Activated CD4-positive, alpha-beta T cell treated with anti-CD3 and anti-CD28 coated beads for 4 hours (primary cell): ENCODE measurements at places on chromosomes 3 and 15.
A peak's percentile ranks its signal among the peaks of the same experiment; 100 is the strongest.

DNA sequence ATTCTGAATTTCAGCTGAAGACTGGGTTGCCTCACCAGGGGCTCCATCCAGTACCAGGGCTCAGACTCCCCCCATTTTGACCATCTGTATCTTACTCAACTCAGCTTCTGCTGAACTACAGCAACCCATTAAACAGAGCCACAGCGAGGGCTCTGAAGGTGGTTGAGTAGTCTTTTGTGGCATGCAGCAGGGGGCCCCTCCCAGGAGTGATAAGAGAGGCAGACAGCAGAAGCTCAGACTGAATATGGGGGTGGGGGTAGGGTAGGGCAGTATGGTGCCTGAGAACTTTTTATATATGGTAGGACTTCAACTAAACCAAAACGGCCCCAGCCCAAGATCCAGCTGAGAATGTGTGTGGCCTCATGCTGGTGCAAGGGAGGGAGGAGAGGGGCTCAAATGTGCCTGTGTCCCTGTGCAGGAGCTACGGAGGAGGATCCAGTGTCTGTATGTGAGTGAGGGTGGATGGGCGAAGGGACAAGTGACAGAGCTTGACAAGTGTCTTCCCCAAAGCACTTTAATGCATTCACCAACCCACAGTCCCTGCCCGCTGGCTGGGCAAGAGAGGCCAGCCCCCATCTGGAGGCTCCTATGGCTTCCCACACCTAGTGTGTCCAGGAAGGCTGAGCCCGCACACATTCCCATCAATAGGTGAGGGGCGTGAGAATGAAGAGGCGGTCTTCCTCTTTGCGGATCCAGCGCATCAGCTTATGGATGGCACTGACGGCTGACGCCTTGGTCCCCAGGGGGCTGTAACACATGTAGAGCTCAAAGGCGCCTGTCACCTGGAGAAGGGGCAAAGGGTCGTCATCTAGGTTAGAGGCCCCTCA is 4.9 kb upstream of the MST1R start:
- DNase-seq = no peak

GRCh38 chr15:96027501-96027900 is 303.0 kb upstream of the NR2F2 start:
- DNase-seq = no peak

DNA sequence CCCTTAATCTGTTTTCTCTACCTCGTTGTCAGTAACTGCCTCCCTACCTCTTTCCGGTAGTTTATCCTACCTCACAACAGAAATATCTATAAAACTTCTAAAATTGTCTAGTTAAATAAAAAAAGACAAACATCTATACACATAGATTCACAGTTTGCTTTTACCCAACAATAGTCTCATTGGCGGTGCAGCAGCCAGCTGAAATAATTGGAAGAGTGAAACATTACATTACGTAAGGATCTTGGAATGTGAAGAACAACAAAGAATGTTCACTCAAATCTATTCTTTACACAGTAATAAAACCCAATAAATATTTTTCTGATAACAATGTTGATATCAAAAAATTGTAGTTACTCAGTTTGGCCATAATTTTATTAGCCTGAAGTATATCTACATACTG is 115.5 kb upstream of the ARPP21 start:
- no peak for DNase-seq

- DNase-seq = peak; percentile 31
Measured at GRCh38 chr15:75107908-75108838, 84.8 kb downstream of the PPCDC start.

DNA sequence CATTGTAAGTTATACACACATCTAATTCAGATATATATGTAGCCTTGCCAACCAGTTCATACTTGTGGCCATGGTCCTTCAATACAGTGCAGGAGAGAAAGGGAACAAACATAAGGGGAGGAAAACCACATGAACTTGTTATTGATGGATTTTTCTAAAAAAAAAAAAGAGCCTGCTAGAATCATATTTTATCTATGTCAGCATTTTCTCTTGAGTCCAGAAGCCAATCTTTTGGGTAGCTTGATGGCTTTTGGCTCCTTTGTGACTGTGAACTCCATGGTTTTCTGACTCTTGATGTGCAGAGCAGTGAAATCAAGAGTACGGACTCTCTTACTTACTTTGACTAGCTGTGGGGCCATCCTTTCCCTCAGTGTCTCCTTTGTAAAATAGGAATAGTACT is 197.4 kb upstream of the DPH6 start:
- no peak for DNase-seq

- no peak for DNase-seq
Measured at GRCh38 chr3:188759336-188760005, 412.3 kb upstream of the TPRG1 start.

DNA sequence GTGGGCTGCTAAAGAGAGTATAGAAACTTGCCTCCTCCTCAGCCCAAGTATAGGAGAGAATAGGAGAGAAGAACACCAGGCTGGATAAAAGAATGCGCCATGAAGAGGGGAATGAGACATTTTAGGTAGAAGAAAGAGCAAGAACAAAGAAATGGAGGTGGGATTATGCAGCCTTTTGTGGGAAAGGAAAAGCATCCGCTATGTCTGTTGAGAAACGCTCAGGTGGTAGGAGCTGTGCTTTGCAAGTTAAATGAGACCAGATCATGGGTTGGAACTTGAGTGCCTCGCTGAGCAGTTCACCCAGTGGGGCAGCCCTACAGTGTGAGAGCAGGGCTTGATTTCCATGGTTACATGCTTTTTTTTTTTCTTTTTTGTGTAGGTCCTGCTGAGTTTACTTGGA is 11.5 kb upstream of the RTP1 start:
- no peak for DNase-seq

- DNase-seq = no peak
Measured at GRCh38 chr3:45234250-45234649, 8.2 kb upstream of the TMEM158 start.

- DNase-seq = no peak
Measured at GRCh38 chr3:126406389-126407296, 11.9 kb downstream of the CFAP100 start.

DNA sequence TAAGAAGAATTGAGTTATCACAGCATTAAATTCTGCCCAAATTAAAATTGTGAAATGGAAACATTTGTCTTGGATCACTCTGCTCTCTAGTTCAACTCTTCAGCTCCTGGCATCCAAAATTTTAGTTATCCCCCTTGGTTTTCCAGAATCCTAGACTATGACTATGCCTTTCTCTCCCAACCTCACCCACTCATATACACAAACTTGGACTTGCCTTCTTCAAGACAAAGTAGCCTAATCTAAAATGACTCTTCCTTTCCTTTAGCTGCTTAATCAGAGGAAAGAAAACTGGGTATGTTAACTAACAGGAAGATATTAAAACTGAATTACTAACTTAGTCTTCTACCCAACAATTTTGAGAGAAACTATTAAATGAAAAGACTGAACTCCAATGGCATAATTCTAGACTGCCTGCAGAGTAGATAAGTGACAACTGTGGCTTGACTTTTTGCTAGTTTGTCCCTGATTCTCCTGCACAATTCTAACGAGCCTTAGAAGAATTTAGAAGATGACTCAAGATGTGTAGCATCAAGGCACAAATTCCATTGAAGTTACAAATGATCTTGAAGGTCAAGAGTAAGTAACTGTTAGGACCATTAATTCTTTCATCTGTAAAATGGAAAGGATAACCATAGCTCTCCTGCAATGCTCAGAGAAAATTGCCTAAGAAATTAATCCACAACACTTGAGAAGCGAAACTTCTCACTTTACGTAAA is 5.2 kb upstream of the GOLIM4 start:
- no peak for DNase-seq

DNA sequence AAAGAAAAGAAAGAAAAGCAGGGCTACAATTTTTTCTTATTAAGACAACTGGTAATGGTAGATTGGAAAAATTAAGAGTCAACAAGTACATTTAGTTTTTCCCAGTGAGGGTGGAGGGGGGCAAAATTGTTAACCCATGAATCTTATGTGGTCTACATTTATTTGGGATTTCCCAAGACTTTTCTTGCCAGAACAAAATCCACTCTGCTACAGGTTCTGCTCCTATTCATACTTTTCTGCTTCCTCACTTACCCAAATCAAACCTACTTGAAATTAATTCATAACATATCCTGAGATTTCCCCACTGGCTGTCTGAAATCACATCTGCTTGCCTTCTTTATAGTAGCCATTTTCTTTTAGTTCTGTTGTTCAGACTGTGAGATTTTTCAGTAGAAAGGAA is 41.1 kb downstream of the VGLL3 start:
- DNase-seq = no peak

- no peak for DNase-seq
Measured at GRCh38 chr15:40829115-40829514, 607 bp upstream of the PPP1R14D start.

DNA sequence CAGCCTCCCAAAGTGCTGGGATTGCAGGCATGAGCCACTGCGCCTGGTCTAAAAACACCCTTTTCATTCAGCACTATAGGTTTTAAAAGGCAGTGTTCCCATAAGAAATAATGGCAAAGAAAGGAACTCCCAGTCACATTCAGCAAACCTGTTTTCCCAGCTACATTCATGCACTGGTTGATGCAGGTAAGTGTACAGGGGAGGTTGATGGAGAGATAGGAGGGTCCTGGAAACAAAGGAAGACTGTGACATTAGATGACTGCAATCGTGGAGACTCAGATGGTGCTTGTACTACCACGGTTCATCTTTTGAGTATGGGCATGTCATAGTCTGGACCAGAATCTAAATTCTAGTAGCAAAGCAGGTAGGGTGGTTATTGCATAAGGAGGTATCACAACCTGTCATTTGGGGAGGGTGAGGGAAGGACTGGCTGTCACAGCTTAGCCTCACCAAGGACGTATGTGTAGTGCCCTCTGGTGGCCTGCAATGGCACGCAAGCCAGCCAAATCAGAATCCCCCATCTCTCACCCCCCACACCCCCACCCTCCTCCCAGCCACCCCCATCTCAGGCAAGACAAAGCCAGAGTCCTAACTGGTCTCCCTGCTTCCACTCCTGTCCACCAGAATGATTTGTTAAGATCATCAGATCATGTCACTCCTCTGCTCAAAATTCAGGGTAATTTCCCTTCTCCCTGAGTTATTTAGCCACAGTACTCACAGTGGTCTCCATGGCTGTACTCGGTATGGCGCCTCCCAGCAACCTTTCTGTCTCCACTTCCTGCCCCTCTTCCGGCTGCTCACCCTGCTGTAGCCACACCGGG is 28.8 kb upstream of the UBL7 start:
- DNase-seq = peak; percentile 68

- DNase-seq = no peak
Measured at GRCh38 chr3:180325533-180325932, 276.4 kb upstream of the TTC14 start.

- DNase-seq = no peak
Measured at GRCh38 chr3:194809382-194809781, 123.7 kb downstream of the FAM43A start.

- no peak for DNase-seq
Measured at GRCh38 chr3:120094776-120095225, 554 bp upstream of the GSK3B start.

DNA sequence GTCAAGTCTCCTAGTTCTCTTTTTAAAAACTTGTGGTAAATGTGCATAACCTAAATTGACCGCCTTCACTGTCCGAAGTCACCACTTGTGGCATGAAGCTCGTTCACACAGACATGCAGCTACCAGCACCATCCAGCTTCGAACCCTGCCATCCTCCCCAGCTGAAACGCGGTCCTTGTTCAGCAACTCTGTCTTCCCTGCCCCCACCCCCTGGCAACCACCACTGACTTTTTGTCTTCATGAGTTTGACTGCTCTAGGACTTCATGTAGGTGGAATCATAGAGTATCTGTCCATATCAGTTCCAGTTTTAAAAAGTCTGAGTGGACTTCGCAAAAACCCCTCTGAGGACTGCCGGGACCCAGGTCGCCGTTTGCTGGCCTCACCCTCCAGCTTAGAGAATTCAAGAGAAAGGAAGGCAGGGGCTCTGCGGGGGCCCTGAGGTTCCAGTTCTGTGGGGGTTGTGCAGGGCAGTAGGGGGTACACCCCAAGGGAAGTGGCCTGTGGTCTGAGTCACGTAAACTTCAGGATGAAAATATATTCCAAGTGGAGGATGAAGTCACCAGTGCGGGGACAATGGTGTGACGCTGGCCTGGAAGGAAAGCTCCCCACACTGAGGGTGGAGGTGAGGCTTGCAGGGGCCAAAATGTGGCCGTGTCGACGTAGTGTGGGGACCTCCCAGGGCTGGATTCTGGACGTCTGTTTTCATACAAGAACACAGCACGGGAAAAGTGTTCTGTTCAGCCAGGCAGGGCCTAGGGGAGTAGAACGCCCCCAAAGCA is 67.6 kb downstream of the ABTB1 start:
- no peak for DNase-seq

DNA sequence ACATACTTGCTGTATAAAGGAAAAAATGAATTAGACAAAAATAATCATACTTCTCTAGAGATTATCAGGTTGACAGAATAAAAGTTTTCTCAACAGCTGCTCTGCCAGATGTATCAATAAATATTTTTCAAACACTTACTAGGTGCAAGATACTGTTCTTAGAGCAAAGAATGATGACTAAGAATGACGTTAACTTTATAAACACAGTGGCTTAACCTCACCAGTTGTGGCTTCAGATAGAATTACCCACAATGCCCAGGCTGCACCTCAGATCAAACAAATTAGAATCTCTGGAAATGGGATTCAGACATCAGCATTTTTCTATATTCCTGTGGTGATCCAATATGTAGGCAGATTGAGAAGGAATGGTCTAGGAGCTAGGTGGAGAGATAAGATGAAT is 422.4 kb upstream of the ATP11B start:
- DNase-seq = no peak

GRCh38 chr3:137097852-137098251 is 140.1 kb downstream of the IL20RB start:
- no peak for DNase-seq

GRCh38 chr3:188082031-188082430 is 71.9 kb upstream of the LPP start:
- DNase-seq = no peak

DNA sequence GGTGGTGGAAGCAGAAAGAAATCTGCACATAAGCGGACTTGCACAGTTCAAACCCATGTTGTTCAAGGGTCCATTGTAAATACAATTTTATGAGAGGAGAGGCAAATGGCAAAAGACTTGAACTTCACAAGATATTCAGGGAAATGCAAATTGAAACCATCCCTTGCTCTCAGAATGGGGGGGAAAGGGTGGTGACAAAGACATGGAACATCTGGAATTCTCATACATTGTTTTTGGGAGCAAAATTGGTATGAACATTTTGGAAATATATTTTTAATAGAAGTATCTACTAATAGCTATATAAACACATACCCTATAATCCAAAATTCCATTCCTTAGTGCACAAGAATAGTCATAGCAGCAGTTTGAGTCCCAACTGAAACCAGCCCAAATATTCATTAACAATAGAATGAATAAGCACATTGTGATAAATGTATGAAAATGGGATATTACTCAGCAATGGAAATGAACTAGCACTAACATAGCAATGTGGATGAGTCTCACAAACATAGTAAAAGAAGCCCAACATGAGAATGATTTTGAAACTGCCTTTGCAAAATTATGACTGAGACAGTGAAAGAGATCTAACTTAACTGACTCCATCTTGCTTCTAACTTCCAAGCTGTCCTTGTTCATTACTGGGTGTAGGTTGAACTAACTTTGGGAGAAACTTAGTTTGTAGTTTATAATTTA is 77.2 kb downstream of the CD200R1L start:
- DNase-seq = no peak
